ACHN (cell line): ENCODE measurements at places on chromosomes 16 and 17.

DNA sequence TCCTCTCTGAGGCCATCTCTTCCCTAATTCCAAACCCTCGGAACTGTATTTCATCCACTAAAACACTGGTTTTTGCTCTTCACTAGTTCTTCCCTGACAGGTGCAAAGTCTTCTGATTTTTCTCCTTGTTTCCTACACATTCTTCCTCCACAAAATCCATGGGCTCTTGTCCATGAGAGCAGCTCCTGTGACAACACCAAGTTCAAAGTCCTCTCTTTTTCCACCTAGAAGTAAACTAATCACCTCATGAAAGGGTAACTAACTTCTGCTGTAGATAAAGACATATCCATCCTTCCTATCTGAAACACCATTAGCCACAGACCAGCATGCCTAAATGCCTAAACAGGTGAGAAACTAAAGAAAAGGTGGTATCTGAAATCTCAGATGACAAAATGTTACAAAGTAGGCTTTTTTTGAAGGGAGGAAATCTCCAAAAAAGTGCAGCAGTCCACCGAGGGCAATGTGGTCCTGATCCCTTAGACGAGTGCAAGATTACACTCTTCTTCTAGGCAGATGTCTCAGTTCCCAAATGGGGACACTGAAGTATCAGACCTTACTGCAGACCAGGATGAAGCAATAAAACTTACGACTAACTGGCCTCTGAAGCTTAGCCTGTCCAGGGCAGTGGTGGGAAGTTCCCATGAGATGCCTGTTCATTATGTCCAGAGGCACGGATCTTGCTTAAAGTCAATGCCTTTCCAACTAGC lies 2.8 kb downstream of the PIP4K2B start:
- DNase-seq: no peak

DNA sequence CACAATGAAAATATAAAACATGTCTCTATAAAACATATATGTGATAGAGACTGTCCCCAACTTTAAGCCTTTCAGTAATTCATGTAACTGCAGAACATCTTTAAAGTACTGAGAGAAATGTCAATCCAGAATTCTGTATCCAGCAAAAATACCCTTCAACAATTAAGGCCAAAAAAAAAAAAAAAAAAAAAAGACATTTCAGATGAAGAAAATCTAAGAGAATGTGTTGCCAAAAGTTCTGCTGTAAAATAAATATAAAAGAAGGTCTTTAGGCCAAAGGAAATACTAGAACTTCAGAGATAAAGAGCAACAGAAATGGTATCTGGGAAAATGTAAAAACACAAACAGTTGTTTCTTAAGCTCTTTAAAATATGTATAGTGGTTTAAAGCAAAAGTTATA lies 17.3 kb downstream of the BPTF start:
- no peak for DNase-seq

GRCh38 chr17:7001318-7001961 lies 5.6 kb downstream of the ALOX12 start:
- DNase-seq: peak; percentile 36

DNA sequence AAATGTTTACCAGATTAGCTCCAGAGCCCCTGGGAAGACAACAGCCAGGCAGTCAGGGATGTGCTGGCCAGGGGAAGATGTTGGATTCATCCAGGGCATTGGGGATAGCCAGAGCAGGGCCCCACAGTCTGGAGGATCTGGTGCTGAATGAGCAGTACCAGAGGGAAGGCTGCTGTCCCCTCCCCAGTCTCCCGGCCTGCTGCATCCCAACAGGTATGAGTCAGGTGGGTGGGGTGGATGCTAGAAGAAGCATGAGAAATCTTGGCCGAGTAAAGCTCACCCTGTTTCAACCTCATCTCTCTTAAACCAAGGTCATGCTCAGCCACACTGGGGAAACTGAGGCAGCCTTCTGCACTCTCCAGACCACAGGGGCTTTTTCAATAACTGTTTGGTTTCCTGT lies 71.9 kb upstream of the SEC14L1 start:
- DNase-seq: no peak

GRCh38 chr16:21950782-21951521 lies 2.2 kb upstream of the UQCRC2 start:
- peak; percentile 45 for DNase-seq

- DNase-seq: no peak
These were observed 12.9 kb downstream of the HEATR6 start for GRCh38 chr17:60065867-60066266.
